ENCODE measurements at places on chromosomes 3 and 15.

GRCh38 chr15:59367022-59367451 is 5.6 kb downstream of the MYO1E start:
- no peak for DNase-seq

- no peak for DNase-seq
These were observed 26.3 kb downstream of the CLDN16 start for GRCh38 chr3:190414297-190414696.

DNA sequence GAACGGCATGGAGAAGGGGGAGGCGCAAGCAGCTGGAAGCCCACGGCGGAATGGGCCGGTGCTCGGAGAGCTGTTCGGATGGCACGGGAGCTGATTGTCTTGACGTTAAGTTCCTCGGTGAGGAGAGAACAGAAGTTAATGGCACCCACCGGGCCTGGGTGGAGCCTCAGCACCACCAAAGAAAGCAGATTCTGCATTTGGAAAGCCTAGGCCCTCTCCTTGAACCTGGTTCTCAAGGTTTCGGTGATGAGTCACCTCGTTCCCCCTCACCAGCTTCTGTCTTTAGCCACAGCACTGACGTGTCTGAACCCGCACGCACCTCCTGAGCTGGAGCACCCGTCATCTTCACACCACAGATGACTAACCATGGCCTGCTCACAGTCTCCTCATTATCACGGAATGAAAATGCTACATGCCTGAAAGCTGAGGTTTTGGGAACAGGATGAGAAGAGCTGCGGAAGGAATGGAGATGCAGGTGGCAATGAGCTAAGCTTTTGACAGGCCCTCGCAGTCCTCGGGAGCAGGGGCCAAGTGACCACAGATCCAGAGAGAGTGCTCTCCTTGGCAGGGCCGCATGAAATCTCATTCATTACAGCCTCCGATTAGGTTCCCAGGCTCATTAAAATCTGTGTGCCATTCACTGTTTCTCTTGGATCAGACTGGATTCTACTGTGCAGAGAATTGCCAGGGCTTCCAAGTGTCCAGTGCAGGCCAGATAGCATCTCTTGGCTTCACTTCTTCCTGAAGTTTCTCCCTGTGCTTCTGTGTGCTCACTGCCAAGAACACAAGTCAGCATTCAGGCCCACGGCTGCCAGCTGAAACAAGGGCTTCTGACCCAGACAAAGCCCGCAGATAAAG is 96.3 kb upstream of the DLG1 start:
- DNase-seq, result no peak

GRCh38 chr3:58331593-58332152 is 1.0 kb upstream of the PXK start:
- no peak for DNase-seq

- peak; percentile 38 for DNase-seq
These were observed 224.8 kb upstream of the IL12A start for GRCh38 chr3:159763602-159764489.

DNA sequence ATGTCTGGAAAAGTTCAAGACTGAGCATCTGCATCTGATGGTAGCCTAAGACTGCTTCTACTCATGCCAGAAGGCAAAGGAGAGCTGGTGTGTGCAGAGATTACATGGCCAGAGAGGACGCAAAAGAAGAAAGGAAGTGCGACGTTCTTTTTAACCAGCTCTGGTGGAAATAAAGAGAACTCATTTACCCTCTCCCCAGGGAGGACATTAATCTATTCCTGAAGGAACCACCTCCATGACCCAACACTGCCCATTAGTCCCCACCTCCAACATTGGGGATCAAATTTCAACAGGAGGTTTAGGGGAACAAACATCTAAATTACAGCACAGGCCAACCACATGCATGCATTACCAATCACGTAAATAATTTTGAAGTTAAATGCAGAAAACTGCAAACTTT is 1.5 kb upstream of the NCK1 start:
- DNase-seq, result no peak

GRCh38 chr15:44719293-44719999 is 8.1 kb downstream of the B2M start:
- no peak for DNase-seq

- no peak for DNase-seq
These were observed 21.1 kb upstream of the CPNE4 start for GRCh38 chr3:132055872-132056271.

GRCh38 chr3:10192953-10193691 is 28.4 kb downstream of the IRAK2 start:
- no peak for DNase-seq

- DNase-seq, result no peak
These were observed 11.3 kb downstream of the DUSP7 start for GRCh38 chr3:52044869-52045619.

- DNase-seq, result no peak
These were observed 18.7 kb upstream of the TJP1 start for GRCh38 chr15:29840926-29841325.

GRCh38 chr3:194130807-194131589 is 5.0 kb upstream of the HES1 start:
- DNase-seq, result peak; percentile 60

- no peak for DNase-seq
These were observed 13.5 kb downstream of the SEMA4B start for GRCh38 chr15:90214553-90215196.

DNA sequence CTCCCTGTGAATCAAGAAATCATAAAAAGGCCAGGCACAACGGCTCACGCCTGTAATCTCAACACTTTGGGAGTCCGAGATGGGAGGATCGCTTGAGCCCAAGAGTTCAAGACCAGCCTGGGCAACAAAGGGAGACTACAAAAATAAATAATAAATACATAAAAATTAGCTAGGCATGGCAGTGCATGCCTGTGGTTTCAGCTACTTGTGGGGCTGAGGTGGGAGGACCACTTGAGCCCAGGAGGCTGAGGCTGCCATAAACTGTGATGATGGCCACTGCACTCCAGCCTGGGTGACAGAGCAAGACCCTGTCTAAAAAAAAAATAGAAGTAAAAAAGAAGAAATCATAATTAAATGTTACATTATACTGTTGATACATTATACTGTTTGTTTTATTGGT is 28.0 kb upstream of the DCUN1D1 start:
- DNase-seq, result no peak

GRCh38 chr3:13123765-13124164 is 50.5 kb upstream of the IQSEC1 start:
- DNase-seq, result no peak

DNA sequence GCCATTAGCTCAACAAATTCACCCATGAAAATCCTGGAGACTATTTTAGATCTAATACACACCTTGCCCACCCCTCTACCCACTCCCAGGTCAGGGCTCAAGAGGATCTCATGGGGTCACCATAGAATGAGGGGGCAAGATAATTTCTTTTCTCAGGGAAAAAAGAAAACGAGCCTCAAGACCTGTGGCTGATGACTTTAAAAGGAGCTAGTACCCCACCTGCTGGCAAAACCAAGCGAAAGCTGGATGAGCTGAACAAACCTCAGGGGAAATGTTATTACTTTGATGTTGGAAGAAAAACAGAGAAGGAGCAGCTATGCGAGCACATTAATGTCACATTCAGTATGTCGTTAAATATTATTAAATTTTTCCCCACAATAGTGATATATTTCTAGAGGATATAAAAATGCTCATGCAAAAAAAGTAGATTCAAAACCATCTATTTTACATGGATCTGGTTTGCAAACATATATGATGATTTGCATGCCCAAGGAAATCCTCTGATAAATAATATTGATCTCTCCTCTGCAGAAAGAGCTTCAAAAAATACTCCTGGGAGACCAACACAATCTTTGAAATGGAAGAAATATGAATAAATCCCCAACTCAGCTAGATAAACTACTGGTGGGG is 37.7 kb downstream of the PLD1 start:
- DNase-seq, result peak; percentile 66

- no peak for DNase-seq
These were observed 28.8 kb upstream of the PRR20G start for GRCh38 chr3:127316685-127317084.

DNA sequence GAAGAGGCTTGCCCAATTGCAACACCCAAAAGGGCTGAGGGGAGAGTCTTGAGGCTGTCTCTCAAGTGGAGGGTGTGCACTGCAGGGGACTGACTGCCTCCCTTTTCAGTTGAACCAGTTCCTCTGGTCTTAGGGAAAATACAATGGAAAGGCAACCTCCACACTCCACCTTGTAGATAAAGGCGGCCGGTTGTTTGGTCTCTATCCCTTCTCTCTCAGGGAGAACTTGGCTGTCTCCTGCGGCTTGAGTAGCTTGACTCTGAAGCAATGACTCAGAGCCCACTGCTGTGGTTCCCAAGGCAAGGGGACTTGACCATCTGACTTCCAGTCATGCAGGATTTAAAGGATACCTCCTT is 143.2 kb upstream of the UMPS start:
- no peak for DNase-seq

DNA sequence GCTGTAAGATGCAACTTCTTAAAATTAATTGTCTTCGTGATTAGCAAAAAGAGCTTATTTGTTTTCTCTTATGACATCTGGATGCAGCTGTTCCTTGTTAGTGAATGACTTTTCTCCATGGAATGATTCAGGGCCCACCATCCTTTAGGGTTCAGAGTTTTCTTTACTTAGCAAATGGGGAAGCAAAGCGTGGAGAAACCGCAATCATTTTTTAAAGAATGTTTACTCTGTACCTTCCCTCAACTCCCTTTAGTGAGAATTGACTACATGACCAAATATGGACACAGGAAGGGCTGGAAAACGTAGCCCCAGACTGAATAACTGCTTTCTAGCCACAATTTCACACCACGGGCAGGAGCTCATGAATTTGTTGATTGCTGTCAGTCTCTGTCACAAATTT is 130.1 kb downstream of the EDEM1 start:
- DNase-seq, result no peak

DNA sequence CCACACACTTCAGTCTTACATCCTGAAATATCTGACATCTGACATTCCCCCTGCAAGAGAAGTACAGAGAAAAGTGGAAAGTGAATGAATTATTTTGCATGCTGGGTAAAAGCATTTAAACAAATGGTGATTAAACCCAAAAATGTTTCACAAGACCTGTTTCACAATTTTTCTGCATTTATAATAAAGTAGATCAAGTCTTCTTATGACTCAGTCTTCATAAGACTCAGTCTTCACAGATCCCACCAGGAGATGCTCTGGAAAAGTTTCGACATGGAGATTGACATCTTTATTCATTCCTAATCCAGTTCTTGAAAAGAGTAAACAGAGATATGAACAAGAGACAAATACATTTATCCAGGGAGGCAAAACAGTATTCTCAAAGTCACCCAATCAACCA is 13.2 kb upstream of the EDC3 start:
- no peak for DNase-seq

- peak; percentile 39 for DNase-seq
These were observed 61.0 kb downstream of the TLE3 start for GRCh38 chr15:70036585-70037291.

DNA sequence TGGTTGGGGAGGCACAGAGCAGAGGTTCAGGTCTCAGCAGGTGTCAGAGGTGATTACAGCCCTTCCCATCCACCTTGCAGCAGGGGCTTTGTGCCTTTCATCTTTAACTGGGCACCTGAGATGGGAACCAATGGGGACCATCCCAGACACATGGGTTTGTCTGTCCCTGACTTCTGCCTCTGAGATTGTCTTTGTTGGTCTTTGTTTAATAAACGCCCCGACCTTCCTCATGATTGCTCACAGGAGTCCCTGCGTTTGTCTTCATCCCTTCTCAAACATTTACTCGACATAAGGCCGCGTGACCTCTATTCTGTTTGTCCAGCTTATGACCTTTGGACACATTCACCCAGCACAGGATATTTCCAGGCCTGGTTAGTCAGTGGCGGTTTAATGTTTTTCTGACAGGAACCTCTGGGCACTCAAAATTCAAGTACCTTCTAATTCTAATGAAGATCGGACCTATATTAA is 5.9 kb downstream of the ZSCAN2 start:
- DNase-seq, result no peak

DNA sequence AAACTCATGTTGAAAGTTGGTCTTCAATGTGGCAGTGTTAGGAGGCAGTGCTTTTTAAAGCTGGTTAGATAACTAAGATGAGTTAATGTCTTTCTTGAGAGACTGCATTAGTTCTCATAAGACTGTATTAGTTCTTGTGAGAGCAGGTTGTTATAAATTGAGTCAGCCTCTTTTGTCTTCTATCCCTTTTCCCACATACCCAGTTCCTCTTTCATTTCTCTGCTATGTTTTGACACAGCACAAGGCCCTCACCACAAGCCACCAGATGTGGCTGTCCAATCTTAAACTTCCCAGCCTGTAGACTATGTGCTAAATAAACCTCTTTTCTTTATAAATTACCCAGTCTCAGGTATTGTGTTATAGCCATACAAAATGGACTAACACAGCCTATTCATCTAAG is 94.6 kb upstream of the SNTN start:
- no peak for DNase-seq

- no peak for DNase-seq
These were observed 114.2 kb upstream of the UMPS start for GRCh38 chr3:124615896-124616543.

DNA sequence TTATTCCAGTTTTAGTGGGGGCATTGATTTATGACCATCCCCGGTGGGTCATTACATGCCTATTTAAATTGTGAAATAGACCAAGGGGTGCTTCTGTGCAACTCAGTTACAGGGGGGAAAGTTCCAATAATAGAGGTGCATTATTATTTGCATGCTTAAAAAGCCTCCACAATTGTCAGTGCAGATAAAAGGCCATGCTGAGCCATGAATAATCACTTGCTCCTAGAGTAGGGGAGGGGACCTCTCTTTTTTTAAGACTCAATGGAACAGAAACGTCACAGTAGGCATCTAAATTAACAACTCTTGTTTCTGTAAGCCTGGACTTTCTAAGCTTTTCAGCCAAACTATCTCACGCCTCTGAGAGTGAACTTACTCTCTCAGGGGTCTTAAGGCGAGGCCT is 66.5 kb upstream of the CMTM7 start:
- no peak for DNase-seq

GRCh38 chr15:63870043-63870394 is 36.3 kb upstream of the HERC1 start:
- DNase-seq, result no peak

- peak; percentile 70 for DNase-seq
These were observed at the start of gene P3H2 for GRCh38 chr3:190120269-190121060. P3H2 (minus strand) TSS chr3:190120897; CDS start chr3:190120731, 166 bp downstream.

- peak; percentile 19 for DNase-seq
These were observed 421.7 kb upstream of the GOLIM4 start for GRCh38 chr3:168517249-168518071.

DNA sequence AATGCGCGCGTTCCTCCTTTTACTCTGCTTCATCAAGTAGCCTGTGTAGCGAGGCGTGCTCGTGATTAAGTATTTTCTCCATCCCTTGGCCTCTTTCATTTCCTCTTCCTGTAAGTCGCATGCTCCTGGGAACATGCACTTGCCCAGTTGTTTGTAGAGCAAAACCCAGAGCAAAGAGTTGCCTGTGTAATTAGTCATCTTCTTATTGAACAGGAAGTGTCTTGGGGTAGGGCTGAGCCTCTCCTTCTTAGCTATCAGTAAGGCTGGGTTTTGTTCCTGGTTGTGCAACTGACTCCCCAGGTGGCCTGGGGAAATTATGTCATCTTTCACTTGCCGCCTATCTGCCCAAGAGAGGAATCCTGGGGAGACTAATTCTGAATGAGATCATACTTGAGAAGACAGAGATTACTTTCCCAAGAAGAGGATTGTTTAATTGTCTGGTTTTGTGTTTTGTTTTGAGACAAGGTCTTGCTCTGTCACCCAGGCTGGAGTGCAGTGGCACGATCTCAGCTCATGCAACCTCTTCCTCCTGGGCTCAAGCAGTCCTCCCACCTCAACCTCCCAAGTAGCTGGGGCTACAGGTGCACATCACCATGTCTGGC is 14.9 kb downstream of the LIPH start:
- no peak for DNase-seq

Measured in NCI-H1092 treated with DMSO at 0.1 percent for 48 hours (cell line).